Activated CD4-positive, alpha-beta T cell treated with anti-CD3 and anti-CD28 coated beads, Interleukin-2, amount 50 U/mL, for 24 hours (primary cell): ENCODE measurements at places on chromosomes 16 and 17.

GRCh38 chr17:82253179-82253544, 20.3 kb downstream of the CSNK1D start:
- no peak for DNase-seq

DNA sequence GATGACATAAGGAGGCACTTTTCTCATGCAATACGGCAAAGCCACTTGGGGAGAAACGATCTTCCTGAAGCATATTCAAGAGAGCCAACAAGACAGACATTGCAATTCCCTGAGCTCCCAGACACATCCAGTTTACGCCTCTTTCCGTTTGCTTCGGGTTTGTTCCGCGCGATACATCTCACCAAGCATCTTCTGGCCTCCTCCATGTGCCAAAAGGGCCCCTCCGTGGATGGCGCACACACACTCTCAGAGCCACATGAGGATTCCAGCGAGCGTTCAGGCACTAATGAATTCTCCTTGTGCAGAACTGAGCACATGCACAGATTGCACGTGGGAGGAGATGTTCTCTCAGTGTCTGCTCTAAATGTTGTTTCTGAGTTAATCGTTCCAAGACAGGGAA, 146.7 kb upstream of the SHISA6 start:
- no peak for DNase-seq

GRCh38 chr17:81641825-81642489, 5.0 kb downstream of the TSPAN10 start:
- no peak for DNase-seq

- DNase-seq = no peak
These were observed 159.6 kb upstream of the MPHOSPH6 start for GRCh38 chr16:82329504-82330192.

DNA sequence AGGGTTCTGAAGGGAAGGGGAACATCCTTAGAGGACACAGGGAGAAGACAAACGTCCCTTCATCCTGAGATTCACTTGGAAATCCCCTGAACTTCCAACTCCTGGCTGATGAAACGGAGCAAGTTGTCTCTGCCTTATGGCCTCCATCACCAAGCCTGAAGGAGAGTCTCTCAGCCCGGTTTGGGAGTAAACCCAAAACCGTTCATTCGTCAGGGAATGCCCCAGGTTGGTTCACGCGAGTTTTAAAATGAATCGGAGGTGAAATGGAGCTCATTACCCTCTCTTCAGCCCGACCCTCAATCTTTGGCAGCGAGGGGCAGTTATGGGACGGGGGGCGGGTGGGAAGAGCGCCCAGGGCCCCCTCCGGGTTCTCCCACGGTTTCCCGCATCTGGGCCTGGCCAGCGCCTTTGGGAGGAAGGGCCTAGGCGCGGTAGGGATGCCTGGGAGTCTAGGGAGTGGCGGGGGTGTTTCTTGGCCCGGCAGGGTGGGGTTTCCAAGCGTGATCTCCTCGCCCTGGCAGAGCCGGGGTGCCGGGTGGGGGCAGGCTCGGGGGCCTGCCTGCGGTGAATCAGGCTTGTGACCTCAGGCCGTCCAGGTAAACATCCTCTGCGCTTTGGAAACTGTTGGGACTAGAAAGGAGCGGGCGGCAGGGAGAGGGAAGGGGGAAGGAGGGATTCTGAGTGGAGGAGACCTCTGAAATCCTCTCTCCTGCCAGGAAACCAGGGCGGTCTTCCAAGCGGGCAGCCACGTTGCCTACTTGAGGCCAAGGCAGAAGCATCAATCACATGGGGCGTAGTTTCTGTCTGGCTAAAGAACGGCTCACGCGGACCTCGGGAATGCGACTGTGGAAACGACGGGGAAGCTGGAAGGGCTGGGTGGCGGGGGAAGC, 24.1 kb upstream of the HOXB13 start:
- DNase-seq = no peak

- DNase-seq = peak; percentile 94
These were observed 6.2 kb downstream of the UNKL start for GRCh38 chr16:1408171-1408837.

- no peak for DNase-seq
These were observed 573.5 kb downstream of the WWOX start for GRCh38 chr16:78672779-78673556.

GRCh38 chr16:68237243-68238028, 1.5 kb upstream of the ESRP2 start:
- DNase-seq = peak; percentile 86

- DNase-seq = no peak
These were observed 8.3 kb downstream of the CBFA2T3 start for GRCh38 chr16:88968589-88969280.

GRCh38 chr17:70370816-70371215, 201.5 kb downstream of the KCNJ2 start:
- DNase-seq = no peak

DNA sequence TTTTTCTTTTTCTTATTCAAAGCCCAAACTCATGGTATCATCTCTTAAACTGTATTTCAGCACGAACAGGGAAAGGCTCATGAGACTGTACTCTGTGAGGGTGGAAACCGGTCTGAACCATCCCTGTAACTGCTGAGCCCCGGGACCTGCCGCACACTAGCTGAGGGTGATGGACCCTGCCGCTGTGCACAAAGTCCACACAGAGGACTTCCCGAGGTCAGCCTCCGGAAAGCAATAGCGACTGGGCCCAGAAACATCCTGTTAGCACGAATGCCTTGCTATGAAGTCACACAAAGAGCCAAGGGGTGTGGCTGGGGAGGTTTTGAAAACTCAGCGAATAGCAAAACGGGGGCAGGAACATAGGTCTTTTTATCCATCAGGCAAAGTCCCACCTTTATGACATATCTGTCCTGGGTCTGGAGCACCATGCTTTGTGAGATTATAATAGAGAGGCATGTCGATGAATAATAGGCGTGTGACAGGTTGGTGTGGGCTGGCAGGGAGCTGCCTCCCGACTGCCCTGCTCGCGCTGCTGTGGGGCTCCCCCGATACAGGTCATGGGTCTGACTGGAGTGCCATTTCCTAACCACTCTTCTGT, 33.4 kb downstream of the CDK5R1 start:
- peak; percentile 47 for DNase-seq
